ENCODE measurements at places on chromosomes 5 and 9. TPM values are rescaled to one million over a fixed set of nuclear protein-coding genes. Genes with fewer than 3 reads are reported as not detected.

GRCh38 chr9:6924149-6924548 lies 166.4 kb downstream of the KDM4C start:
- DNase-seq: no peak

DNA sequence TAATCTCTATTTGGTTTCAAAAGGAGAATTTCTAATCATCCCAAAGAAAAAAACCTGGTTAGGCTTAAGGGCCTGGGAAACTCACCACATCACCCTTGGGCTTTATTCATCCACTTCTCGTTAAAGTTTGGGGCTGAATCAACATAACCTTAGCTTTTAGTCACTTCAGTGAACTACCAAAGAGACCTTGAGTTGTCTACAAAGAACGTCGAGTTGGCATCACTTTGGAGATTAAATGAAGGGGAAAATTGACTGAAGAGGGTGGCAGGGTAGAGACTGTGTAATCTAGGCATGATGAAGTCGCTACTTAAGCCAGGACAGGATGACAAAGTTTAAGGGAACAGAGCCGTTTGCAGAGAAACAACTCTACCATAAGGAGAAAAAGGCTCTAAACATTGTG lies 341.4 kb downstream of the RAB3C start:
- DNase-seq: no peak

- DNase-seq: no peak
Observed at GRCh38 chr5:62499756-62500155, 78.9 kb upstream of the LRRC70 start.

GRCh38 chr9:93871286-93871685 lies 83.9 kb downstream of the BARX1 start:
- DNase-seq: peak; percentile 44

GRCh38 chr5:141298376-141298775 lies 5.5 kb downstream of the SLC25A2 start:
- no peak for DNase-seq

DNA sequence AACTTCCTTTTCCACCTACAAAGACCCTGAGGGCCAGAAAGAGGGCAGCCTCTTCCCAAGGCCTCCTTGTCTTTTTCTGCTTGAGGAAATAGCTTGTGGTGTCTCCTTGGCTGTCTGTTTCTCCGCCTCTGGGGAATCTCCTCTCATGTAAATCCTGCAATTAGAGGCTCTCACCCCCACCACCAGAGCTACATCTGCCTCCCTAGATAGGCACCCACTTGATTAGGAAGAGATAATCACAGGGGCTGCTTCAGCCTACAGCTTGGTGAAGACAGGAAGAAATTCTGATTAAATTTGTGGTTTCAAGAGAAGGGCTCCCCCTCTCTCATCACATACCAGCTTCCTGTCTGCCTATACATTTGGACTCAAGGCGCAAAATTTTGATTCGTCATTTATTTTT lies 75.6 kb downstream of the TLR4 start:
- no peak for DNase-seq

- DNase-seq: no peak
Observed at GRCh38 chr5:96094904-96095303, 133.3 kb upstream of the ELL2 start.

Gene ITGA2
- total RNA-seq: 4.4 TPM

Gene TLX3
- total RNA-seq: not detected

Gene DNAH5
- total RNA-seq: 2.6 TPM

Gene CANX
- total RNA-seq: 262 TPM

Gene ADCY2
- total RNA-seq: 0.52 TPM

Measured in body of pancreas (tissue), 4 donors.